Activated T-cell treated with anti-CD3 and anti-CD28 coated beads, Interleukin-2, amount 50 U/mL, for 24 hours (primary cell): ENCODE measurements at places on chromosomes 1 and 21.

- DNase-seq, result no peak
Measured at GRCh38 chr1:41501581-41501980, 17.1 kb upstream of the EDN2 start.

- no peak for DNase-seq
Measured at GRCh38 chr1:34532113-34532512, 222.7 kb upstream of the GJB5 start.

DNA sequence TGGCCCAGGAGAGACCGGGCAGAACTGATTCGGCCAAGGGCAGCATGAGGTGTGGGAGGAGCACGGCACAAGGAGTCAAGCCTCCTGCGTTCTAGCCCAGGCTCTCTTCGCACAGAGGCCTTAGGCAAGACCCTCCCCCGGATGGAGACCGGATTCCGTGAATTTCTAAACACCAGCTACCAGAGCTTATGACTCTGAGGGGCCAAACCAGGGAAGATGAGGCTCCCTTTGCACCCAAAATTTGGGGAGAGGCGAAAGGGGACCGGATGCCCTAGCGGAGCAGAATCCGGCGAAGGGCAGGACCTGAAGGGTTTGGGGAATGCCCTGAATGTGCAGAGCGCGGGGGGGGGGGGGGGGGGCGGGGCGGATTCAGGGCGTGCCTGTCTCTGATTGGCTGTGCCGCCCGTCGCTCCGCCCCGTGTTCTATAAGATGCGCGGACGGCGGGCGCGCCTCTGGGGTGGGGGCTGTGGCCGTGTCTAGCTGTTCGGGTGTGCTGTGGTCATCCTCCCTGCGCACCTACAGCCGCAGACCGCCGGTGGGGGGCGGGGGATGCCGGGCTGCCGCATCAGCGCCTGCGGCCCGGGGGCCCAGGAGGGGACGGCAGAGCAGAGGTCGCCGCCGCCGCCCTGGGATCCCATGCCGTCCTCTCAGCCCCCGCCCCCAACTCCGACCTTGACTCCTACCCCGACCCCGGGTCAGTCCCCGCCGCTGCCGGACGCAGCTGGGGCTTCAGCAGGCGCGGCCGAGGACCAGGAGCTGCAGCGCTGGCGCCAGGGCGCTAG, at the start of gene TRNP1:
Gene TRNP1, plus strand, starts transcription at position 456 of the 783 bp plus-strand sequence. Its CDS starts 95 bp downstream, at position 551.
- DNase-seq, result peak; percentile 84

DNA sequence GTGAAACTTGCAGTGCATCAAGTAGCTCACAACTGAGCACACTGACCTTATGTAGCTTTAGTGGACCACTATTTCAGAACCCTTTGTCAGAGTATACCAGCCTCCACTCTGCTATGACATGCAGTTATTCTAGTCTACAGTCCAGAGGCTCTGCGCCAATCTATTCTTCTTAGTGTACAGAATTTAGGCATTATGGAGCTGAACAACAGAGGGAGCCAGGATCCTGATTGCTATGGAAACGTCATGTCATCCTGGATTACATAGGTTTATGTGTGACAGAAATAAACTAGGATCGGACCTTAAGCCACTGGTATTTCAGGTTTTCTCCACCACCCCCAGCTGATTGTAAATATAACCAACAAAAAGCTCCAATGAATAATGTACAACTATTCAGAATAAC, 48.1 kb upstream of the EEIG2 start:
- no peak for DNase-seq

- DNase-seq, result no peak
Measured at GRCh38 chr1:190019717-190020116, 457.9 kb downstream of the BRINP3 start.
